ENCODE measurements at places on chromosomes 4 and X.

- no peak for DNase-seq
These were observed 326.2 kb upstream of the SLIT2 start for GRCh38 chr4:19925516-19925915.

- DNase-seq: no peak
These were observed 185.9 kb downstream of the SHROOM3 start for GRCh38 chr4:76620723-76621468.

DNA sequence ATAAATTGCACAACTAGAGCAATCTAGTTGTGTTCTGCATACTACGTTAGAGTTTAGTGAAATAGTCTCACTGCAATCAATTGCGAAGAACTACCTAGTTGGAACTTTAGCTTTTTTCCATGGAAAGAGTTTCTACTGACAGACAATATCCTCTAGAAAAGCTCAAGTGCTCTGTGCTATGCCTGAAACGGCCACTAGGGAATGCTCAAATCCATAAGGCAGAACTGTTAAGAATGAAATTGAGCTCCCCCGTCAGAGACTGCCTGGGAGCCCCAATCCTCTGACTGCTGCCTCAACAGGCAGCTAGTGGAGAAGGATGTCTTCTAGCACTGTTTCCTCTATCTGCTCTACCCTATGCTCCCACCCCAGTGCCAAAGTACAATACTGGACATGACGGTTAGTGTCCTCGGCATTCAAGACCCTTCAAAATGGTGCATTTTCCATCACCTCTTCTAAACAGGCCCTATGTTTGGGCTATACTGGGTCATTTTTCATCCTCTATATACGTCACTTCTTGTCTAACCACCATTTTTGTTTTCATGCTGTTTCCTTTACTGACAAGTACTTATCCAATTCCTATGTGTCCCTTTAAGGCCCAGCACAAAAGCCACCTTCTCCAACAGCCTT, 35.3 kb downstream of the FRMD7 start:
- peak; percentile 11 for DNase-seq

- DNase-seq: no peak
These were observed 49.3 kb upstream of the EPGN start for GRCh38 chr4:74258963-74259362.

DNA sequence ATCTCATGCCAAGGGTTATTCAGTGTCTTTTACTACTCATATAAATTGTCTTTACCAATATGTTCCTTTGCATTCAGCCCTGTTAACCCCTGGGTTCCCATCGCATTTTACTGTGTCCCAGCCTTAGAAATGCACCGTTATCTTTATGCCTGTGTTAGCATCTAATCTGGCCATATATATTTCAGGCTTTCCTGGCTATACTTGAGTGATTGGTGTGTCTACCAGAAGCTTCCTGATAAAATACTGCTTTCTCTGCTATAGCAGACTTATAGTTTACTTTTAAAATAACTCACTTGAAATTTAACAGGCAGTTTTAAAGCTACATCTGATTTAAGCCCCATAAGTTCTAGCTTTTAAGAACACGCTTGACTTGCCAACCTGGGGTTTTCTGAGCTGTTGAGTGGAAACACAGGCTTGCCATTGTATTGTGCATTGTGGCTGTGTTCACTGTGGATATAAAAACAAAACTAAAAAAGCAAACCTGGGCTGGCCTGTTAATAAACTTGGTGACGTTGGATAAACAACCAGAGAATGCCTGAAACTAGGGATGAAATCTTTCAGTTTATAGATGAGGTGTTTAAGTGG, 185.3 kb upstream of the TAPT1 start:
- DNase-seq: no peak

GRCh38 chr4:40301603-40302002, 33.5 kb upstream of the CHRNA9 start:
- DNase-seq: peak; percentile 25

GRCh38 chrX:38985375-38985774, 184.1 kb downstream of the MID1IP1 start:
- DNase-seq: no peak

- DNase-seq: no peak
These were observed 2.5 kb upstream of the SOX3 start for GRCh38 chrX:140507223-140507981.

GRCh38 chr4:25096251-25096980, 63.8 kb downstream of the SEPSECS start:
- no peak for DNase-seq

DNA sequence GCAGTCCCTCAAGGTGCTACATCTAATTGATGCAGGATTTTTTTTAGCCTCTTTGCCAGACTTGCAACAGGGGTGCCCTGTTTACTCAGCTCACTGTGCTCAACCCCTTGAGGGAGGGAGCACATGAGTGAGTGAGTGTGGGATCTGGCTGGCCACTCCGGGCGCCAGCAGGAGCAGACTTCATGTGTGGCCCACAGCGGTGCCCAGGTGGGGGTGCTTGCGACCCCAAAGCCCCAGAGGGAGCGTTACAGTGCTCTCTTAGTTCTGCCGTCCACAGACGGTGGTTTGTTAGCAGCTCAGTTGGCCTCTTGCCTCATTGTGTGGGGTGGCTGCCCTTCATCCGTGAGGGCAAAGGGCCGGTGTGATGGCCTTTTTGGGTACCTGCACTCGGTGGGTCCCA, 81.6 kb upstream of the MYOZ2 start:
- DNase-seq: no peak

DNA sequence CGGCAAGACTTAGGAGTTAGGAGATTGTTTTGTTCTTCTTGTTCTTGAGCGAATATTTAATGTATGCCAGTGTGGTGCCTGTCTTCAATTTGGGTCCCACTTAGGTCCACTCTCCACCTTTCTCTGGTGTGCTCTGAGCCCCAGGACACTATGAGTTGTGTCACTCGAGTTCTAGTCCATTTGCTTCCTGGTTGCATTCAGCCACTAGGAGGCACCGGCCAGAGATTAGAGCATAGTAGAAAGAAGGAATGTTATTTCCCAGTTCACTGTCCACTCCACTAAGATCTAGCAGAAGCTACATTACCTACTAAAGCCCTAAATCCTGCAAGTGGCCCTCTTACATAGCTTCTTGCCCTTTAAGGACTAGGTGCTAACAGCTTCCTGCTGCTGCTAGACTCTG, 326.9 kb downstream of the NAF1 start:
- no peak for DNase-seq

- DNase-seq: no peak
These were observed 3.3 kb downstream of the KLF3 start for GRCh38 chr4:38667085-38667893.

DNA sequence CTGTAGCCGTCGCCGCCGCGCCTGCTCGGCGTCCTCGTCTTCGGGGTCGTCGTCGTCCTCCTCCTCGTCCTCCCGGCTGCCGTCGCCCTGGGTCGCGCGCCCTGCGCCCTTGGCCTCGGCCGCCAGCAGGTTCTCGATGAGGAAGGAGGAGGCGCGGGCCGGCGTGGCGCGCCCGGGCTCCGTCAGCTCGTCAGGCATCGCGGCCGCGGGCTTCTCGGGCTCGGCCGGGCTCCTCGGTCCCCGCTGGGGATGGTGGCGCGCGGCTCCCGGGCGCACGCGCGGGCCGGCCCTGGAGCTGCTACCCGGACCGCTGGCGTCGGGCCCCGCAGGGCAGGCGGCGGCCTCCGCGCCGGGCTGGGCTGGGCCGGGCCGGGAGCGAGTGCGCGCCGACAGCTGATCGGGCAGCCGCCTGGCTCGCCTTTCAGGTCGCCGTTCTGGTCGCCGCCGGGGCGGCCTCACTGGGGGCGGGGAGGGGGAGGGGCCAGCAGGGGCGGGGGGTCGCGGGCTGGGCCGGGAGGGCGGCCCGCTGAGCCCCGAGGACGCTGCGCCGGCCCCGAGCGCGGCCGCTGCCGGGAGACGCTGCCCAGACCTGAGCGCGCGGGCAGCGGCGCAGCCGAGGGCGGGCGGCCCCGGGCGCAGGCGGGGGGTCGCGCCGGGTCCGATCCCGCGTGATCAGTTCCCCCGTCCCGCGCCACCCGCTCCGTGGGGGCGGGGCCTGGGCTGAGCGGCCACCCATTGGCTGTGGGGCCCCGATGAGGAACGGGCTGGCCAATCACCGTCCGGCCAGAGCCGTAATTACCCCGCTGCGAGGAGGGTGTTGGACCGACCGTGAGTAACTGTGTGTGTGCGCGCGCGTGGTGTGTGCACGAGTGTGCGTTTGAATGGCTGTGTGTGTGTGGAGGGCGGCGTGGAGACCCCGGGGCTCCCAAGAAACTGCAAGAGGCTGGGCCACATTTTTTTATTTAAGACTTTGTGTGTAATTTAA, at the start of gene HMX1:
Gene HMX1 (minus strand): TSS at position 423 of the 985 bp plus-strand sequence. CDS start 225 bp downstream, at position 198.
- DNase-seq: no peak

DNA sequence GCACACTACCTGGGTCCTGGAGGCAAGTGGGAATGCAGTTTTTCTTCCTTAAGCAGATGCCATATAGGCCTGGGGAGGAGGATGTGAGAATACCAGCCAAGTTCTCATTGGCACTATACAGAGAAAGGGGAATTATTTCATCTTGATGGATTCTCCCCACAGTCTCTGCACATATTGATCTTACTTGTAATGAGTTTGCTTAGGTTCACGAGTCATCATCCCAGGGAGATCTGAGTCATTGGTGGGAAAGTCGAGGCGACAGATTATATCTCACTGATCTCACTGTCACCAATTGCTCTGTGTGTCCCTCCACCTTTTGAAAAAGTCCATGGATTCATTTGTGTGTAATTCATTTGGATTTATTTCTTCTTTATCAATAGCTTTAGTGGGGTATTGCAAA, 156.8 kb downstream of the AR start:
- no peak for DNase-seq

GRCh38 chrX:17206584-17206983, 168.4 kb upstream of the NHS start:
- DNase-seq: no peak

GRCh38 chr4:155473420-155474095, 96.8 kb upstream of the MAP9 start:
- DNase-seq: no peak

- no peak for DNase-seq
These were observed 89.1 kb downstream of the AKAP4 start for GRCh38 chrX:50111742-50112141.

DNA sequence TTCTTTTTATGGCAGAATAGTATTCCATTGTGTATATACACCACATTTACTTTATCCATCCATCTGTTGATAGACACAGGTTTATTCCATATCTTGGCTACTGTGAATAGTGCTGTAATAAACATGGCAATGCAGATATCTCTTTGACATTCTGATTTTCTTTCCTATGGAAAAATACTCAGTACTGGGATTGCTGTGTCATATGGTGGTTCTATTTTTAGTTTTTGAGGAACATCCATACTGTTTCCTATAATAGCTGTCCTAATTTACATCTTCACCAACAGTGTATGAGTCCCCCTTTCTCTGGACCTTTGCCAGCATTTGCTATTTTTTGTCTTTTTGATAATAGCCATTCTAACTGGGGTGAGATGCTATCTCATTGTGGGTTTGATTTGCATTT, 73.5 kb downstream of the GPAT3 start:
- no peak for DNase-seq

DNA sequence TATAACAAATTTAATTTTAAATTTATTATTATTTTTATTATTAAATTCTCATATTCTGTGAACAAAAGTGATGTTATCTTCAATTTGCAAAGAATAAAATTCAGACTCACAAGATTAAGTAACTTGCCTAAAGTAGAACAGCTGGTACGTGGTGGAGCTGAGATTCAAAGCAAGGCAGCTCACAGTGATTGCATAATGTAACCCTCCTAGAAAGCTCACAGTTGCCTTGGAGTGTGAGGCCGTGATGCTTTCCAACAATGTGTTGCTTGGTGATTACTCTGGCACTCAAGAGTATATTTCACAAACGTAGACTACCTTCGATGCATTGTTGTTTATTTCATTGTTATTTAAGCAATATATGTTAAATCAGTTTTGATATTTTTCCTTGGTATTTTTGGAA, 1039.2 kb upstream of the PABPC4L start:
- DNase-seq: no peak

DNA sequence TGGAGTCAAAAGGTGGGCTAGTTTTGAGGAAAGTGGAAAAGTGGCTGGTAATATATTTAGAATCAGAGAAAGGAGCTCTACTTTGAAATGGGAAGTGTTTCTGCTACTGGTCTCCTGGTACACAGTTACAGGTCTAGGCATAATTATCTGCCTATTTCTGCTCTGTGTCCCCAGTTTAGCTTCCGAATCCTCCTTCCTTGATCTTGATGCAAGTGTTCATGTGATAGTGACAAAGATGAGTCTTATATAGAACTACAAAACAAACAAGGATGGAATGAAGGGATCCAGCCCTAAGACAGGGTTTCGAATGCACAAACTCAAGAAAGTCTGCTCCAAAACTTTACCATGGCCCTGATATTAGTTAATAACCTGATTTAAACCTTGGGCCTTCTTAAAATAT, 580.2 kb downstream of the INPP4B start:
- no peak for DNase-seq

GRCh38 chr4:85607624-85608023, 132.7 kb downstream of the ARHGAP24 start:
- DNase-seq: no peak

DNA sequence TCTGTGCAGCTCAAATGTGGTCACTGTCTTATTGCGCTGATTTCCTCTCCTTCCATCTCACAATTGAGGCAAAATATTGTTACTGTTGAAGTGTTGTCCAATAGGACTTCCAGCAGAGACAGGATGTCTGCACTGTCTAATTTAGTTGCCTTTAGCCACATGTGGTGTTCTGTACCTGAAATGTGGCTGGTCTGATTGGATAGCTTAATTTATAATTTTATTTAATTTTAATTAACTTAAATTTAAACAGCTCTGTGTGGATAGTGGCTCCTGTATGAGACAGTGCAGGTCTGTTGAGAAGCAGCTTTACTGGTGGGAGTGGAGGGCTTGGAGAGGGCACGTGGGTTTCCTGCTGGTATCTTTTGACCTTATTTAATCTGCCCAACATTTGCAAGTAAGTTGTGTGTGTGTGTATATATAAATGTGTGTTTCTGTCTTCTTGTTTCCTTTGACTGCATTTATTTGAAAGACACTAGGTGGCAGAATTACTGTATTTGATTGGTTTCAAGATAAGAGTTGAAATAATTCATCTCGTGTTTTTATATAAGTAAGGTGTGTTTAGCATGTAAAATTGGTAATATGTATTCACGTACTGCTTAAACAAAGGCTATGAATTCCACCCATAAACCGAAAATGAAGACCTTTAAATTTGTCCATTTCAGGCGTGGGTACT, 55.3 kb upstream of the MSANTD1 start:
- no peak for DNase-seq

DNA sequence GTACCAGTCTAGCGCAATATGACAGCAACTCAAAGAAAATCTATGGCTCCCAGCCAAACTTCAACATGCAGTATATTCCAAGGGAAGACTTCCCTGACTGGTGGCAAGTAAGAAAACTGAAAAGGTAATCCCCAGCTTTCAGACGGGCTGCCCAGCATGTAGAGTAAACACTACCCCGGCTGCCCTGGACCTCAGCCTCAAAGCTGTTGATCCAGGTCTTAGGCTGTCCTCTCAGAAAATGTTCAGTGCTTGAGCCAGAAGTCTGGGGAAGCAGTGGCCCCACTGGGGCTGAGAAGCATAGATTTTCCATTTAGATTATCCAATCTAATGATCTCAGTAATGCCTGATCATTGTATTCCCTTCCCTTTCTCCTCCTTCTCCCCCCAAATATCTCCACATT, 21.9 kb downstream of the BMX start:
- no peak for DNase-seq

GRCh38 chrX:72131317-72132294, at the start of gene RTL5:
Gene RTL5, minus strand, starts transcription at chrX:72131915.
- peak; percentile 12 for DNase-seq
